CD4-positive, alpha-beta T cell treated with Interleukin-17A for 1 hour (primary cell): ENCODE measurements at places on chromosomes 7 and 10.

DNA sequence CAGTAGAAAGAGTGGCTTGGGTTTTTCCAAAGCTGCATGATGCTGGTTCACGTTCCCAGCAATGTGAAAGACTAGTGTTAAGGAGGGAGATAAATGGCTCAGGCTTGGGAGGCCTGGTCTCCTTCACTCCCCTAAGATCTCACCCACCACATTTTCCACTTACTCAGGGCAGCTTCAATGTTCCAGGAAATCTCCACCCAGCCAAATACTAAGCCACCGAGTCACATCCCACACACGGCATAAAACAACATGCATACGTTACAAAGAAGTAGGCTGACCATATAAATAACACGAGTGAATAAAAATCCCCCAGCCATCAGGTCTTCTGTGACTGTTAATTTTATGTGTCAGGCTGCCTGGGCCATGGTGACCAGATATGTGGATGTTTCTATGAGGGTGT lies 303.5 kb downstream of the SFMBT2 start:
- no peak for DNase-seq

DNA sequence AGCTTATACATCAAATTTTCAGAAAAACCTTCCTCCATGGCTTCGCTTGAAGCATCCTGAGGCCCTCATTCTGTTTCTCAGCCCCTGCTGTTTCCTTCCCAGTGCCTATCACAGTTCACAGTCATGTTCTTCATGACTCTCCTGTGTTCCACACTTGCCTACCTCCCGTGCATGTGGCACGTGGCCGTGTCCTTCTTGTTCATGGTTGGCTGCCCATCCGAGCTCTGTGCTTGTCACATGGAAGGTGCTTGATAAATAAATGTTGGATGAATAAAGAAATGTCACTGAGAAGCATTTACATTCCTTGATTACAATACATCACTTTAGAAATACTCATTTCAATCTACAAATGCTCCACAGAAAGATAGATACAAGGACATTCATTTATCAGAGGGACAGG lies 23.7 kb upstream of the EGFR start:
- no peak for DNase-seq

GRCh38 chr7:144820552-144820951 lies 15.3 kb downstream of the TPK1 start:
- peak; percentile 50 for DNase-seq

DNA sequence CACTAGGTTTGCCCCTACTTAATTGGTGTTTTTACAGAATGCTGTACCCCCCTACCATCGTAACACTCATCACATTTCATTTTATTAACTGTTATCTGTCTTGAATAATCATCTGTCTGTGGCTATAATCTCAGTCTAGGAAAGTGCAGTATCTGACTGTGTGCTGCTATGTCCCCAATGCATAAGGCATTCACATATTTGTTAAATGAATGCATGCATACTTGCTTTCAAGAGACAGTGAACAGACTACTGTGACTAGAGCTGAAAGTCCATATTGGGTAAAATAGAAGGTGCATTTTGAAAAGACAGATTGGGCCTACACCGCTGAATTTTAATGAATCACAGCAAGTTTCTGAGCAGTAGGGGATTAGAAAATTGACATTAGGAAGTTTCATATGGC lies 112.3 kb downstream of the ARHGAP12 start:
- DNase-seq, result no peak

DNA sequence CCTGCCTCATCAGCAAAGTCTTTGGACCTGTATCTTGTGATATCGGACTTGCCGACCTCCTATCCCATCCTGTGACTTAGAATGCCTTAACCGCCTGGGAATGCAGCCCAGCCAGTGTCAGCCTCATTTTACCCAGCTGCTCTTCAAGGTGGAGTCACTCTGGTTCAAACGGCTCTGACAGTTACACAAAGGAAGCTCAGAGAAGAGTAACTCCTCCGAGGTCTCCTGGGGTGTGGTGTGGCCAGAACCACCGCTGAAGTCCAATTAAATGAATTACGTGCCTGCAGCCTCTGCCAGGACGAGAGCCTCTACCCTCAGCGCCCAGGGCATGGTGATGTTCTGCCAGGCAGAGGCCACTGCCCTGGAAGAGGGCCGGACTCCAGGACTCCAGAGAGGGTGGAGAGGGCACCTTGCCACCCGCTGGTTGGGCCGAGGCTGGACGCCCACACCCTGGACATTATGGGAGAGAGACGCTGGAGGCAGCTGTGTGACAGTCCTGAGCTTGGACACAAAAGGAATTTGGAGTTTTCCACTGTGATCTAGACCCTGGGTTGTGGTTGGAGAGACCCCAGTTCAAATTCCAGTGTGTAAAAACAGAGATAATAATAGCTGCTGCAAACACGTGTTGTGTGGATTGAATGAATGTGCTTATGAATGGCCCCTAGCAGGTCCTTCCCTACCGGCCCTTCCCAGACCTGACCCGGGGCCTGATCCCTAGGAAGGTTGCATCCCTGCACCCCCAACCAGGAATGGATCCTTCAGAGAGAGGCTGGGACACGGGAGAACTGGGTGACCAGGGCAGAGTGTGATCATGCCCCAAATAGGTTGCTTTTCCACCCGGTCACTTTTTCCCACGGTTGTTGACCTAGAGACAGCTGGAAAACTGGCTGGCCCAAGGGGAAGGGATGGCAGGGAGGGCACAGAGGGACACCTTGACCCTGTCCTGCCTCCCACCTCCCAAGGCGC lies 37.8 kb upstream of the FZD9 start:
- no peak for DNase-seq

DNA sequence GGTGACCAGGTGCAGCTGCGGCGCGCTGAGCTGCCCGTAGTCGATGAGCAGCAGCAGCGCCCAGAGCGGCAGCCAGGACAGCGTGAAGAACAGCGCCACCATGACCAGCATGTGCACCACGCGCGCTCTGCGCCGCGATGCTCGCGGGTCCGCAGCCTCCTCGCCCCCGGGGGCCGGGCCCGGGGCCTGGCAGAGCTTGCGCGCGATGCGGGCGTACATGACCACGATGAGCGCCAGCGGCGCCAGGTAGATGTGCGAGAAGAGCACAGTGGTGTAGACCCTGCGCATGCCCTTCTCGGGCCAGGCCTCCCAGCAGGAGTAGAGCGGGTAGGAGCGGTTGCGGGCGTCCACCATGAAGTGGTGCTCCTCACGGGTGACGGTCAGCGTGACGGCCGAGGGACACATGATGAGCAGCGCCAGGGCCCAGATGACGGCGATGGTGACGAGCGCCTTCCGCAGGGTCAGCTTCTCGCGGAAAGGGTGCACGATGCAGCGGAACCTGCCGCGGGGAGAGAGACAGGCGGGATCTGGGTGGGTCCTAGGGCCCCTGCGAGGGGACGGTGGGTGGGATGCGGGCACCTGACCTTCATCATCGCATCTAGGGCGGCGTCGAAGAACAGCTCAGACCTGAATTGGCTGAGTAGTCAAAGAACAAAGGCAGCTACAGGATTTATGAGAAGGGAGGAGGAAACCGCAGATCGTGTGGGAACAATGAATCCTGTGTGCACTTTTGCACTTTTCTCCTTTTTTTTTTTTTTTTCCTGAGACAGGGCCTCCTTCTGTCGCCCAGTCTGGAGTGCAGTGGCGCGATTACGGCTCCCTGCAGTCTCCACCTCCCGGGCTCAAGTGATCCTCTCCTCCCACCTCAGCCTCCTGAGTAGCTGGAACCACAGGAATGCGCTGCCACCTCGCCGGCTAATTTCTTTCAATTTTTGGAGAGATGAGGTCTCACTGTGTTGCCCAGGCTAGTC lies 22.4 kb upstream of the PPA1 start:
- no peak for DNase-seq

DNA sequence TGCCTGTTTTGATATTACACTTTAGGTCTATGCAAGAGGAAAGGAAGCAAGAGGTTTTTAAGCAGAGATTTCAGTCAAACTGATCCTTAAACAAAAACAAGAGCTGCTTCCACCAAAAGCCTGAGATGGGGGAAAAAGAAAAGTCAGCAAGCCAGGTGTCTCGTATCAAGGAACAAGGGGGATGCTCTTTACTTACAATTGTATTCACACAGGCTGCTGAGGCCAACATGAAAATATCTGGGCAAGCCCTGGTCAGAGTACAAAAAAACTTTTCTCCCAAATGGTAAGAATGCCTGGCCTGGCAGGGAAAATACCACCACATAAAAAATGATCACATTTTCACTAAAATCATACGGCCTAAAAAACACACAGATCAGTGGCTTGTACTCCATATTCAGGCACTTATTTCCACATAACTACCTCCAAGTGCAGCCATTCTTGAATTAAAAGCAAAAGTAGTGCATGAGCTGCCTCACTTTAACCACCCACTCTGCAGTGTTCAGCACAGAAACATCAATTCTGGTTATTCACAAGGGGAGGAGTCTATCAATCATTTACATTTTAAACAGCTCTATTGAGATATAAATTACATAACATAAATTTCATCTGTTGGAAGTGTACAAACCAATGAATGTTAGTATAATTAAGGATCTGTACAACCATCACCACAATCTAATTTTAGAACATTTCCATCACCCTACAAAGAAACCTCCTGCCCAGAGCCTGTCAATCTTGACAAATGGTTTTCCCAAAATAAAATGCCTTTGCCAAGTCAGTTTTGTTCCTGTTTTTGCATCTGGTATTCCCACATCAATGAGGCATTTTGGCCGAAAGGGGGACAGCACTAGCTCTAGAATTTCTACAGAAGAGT lies 70.2 kb downstream of the GRB10 start:
- no peak for DNase-seq

- no peak for DNase-seq
Observed at GRCh38 chr7:44750424-44750823, 1.8 kb downstream of the ZMIZ2 start.

- DNase-seq, result no peak
Observed at GRCh38 chr10:132487241-132488135, 50.1 kb upstream of the INPP5A start.

DNA sequence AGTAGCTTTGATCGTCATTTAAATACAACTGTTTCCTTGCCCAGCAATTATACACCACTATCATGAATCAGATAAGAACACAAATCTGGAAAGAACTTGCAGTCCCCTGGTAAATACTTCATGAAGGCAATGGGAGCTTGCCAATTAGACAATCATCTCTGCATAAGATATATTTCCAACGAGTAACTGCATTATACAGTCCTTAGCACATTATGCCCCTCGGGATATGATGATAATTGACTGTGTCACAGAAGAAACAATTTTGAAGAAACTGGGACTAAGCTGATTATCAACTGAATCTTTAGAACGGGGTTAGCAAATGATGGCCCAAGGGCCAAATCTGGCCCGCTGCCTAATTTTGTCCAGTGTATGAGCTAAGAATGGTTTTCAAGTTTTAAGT lies 155.7 kb downstream of the TRIL start:
- DNase-seq, result no peak

- no peak for DNase-seq
Observed at GRCh38 chr7:1254281-1255079, 21.8 kb downstream of the UNCX start.
